WTC11 (cell line): ENCODE measurements at places on chromosomes 3 and 15. TPM values are rescaled to one million over a fixed set of nuclear protein-coding genes. Genes with fewer than 3 reads are reported as not detected.
A peak's percentile ranks its signal among the peaks of the same experiment; 100 is the strongest.

DNA sequence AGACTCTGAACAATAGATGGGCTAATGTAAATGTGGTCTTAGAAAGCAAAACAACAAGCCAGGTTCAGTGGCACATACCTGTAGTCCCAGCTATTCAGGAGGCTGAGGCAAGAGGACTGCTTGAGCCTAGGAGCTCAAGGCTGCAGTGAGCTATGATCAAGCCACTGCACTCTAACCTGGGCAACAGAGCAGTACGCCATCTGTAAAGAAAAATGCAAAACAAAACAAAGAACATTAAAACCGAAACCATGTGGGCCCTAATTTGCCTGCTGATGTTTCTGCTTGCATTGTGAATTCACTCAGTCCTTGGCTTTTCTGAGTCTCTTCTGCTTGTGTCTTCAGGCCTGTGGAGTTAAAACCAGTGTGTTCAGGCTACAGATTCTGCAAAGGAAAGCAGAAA lies 56.7 kb downstream of the CCNL1 start:
- H3K27ac ChIP-seq = no peak overlapping the region
- DNase-seq = no peak
- H3K27me3 ChIP-seq = no peaks in the 10 kb centered on the region
- no peak overlapping the region for H3K4me3 ChIP-seq

DNA sequence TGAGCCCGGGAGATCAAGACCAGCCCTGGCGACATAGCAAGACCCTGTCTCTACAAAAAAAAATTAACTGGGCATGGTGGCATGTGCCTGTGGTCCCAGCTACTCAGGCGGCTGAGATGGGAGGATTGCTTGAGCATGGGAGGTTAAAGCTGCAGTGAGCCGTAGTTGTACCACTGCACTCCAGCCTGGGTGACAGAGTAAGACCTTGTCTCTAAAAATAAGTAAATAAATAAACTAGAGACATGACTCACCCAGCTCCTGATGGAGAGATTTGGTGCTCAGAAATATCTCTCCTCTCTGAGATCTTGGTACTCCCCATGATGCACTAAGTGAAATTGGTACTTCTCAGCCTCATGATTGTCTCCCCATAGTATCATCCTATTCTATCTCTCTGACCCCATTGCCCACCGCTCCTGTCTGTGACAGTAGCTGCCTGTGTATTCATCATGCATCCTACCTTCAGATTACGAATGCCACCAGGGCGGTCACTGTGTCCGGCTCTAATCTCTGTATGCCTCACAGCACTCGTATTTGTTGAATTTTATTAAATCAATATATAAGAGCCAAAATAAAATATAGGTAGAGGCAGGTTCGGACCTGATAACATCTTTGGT lies 50.9 kb downstream of the ABHD2 start:
- H3K4me3 ChIP-seq = no peak overlapping the region
- peaks cover 9% of the 10 kb centered on the region for H3K4me1 ChIP-seq
- H3K27me3 ChIP-seq = no peaks in the 10 kb centered on the region
- no peak overlapping the region for H3K27ac ChIP-seq
- H3K36me3 ChIP-seq = no peaks in the 10 kb centered on the region

- no peak for DNase-seq
- H3K4me1 ChIP-seq = peaks cover 63% of the 10 kb centered on the region
- no peak overlapping the region for H3K27ac ChIP-seq
- H3K27me3 ChIP-seq = no peaks in the 10 kb centered on the region
- no peaks in the 10 kb centered on the region; the same call in 1 of the 2 replicates for H3K36me3 ChIP-seq
These were observed 36.0 kb downstream of the NR2F2 start for GRCh38 chr15:96366526-96366877.

DNA sequence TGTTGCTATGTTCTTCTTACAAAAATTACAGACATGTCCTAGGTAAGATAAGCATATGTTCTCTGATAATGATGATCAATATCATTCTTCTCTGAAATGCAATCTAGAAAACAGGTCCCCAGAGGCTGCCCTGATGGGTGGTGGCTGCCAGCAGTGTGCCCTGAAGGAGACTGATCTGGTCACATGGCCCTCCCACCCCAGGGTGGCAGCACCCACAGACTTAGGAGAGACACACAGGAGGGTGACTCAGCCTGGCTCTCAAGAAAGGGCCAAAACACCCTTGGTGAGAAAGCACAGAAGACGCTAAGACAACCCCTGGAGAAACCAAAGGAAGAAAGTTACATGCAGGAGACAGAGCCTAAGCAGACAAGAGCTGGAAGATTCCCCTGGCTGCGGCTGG lies 203.7 kb downstream of the TJP1 start:
- no peaks in the 10 kb centered on the region; the same call in 1 of the 2 replicates for H3K27me3 ChIP-seq
- DNase-seq = no peak
- peaks cover 2% of the 10 kb centered on the region; the same call in 1 of the 2 replicates for H3K4me1 ChIP-seq
- H3K36me3 ChIP-seq = no peaks in the 10 kb centered on the region
- no peak overlapping the region for H3K4me3 ChIP-seq

DNA sequence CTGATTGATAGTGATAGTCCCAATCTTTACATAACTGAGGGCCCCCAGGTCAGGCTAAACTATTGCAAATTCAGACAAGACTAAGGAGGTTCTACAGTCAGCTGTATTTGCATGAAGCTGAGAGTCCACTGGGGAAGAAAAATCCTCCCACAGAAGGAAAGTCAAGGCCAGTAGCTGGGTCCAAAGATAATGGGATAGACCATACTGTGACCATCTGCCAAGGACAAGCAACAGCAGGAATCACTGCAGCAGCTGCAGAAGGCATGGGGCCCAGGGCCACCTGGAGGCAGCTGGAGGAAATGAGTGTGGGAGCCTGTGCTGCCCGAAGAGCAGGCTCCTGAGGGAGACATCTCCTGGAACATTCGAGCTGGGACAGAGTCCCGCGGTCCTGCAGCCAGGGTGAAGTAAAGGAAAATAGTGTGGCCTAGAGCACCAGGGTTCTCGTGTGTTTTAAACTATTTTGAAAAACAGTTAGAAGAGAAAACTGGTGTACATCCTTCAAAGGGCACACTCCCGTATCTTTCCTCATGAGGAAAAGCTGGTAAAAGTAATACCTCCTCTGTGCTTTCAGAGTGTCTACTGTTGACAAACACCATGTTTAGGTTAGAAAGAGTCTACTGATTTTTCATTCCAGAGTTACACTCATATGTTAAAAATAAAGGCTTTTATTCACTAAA lies 13.2 kb upstream of the TMEM212 start:
- DNase-seq = peak; percentile 78
- peaks cover 36% of the 10 kb centered on the region for H3K4me1 ChIP-seq
- peaks cover 3% of the 10 kb centered on the region; the same call in 1 of the 2 replicates for H3K27me3 ChIP-seq
- H3K4me3 ChIP-seq = no peak overlapping the region
- no peak overlapping the region for H3K27ac ChIP-seq
- H3K36me3 ChIP-seq = no peaks in the 10 kb centered on the region

GRCh38 chr3:167913219-167913835 lies 177.8 kb downstream of the SERPINI1 start:
- no peaks in the 10 kb centered on the region for H3K27me3 ChIP-seq
- no peak overlapping the region for H3K27ac ChIP-seq
- H3K4me3 ChIP-seq = no peak overlapping the region
- no peaks in the 10 kb centered on the region for H3K36me3 ChIP-seq
- peak; percentile 23 for DNase-seq

DNA sequence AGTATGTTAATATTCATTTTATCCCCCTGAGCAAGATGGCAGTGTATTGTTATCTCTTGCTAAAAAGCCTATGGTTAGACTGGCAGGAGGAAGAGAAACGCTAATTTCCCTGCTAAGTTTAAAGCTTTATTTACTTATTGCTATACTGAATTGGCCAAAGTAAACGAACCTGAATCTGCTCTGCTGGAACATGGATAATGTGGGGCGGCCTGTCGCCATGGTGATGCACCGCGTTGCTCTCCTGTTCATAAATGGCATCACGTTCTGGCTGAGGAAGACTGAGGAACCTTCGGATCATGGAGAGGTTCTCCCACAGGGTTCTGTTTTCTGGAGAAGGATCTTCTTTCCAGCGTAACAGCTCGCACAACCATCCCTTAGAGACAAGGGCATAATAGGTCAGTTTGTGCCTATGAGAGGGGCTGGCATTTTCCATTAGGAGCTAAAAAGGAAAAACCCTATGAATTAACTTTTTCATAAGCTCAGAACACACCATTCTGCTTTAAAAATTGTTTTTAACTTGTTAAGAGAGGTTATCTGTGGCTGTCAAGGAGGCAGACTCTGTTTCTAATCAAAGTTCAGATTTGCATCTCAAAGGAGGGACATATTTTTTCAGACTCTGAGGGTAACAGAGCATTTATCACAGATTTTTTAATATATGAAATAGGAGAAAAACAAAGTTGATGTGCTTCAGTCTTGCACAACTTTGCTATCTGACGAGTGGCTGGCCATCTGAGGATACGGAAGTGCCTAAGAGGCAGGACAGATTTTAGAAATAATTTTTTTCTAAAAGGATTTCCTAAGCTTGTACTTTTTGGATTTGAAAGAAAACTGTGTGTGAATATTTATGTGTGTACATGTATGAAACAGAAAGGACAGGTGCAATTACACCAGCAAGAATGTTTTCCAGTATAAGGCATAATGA lies 73.1 kb downstream of the SATB1 start:
- peaks cover 11% of the 10 kb centered on the region for H3K36me3 ChIP-seq
- DNase-seq = no peak
- peaks cover 84% of the 10 kb centered on the region for H3K4me1 ChIP-seq
- no peak overlapping the region for H3K4me3 ChIP-seq

GRCh38 chr15:63729115-63729884 lies 104.4 kb downstream of the HERC1 start:
- peak overlapping the region; percentile 41; the same call in 1 of the 2 replicates for H3K27ac ChIP-seq
- peaks cover 14% of the 10 kb centered on the region for H3K36me3 ChIP-seq
- H3K27me3 ChIP-seq = no peaks in the 10 kb centered on the region
- peaks cover 16% of the 10 kb centered on the region for H3K4me1 ChIP-seq
- H3K4me3 ChIP-seq = no peak overlapping the region

The GOLGA8J gene
- 0.11 to 0.33 TPM in 2 of 3 replicates, not detected in the other for total RNA-seq

The STARD5 gene
- 6.3 to 7.2 TPM (median 6.8 TPM) in 3 replicates for total RNA-seq

GRCh38 chr3:163382183-163382582 lies 1696.1 kb downstream of the SI start:
- H3K36me3 ChIP-seq = no peaks in the 10 kb centered on the region
- H3K27me3 ChIP-seq = no peaks in the 10 kb centered on the region
- DNase-seq = no peak
- H3K27ac ChIP-seq = no peak overlapping the region
- H3K4me3 ChIP-seq = no peak overlapping the region

- no peak for DNase-seq
- H3K27ac ChIP-seq = no peak overlapping the region
- H3K27me3 ChIP-seq = no peaks in the 10 kb centered on the region
- H3K4me3 ChIP-seq = no peak overlapping the region
These were observed 1073.5 kb downstream of the NAALADL2 start for GRCh38 chr3:175932586-175932985.

The NOX5 gene
- not detected in 3 replicates for total RNA-seq

The FES gene
- total RNA-seq = 9.7 to 10.2 TPM (median 10.0 TPM) in 3 replicates

DNA sequence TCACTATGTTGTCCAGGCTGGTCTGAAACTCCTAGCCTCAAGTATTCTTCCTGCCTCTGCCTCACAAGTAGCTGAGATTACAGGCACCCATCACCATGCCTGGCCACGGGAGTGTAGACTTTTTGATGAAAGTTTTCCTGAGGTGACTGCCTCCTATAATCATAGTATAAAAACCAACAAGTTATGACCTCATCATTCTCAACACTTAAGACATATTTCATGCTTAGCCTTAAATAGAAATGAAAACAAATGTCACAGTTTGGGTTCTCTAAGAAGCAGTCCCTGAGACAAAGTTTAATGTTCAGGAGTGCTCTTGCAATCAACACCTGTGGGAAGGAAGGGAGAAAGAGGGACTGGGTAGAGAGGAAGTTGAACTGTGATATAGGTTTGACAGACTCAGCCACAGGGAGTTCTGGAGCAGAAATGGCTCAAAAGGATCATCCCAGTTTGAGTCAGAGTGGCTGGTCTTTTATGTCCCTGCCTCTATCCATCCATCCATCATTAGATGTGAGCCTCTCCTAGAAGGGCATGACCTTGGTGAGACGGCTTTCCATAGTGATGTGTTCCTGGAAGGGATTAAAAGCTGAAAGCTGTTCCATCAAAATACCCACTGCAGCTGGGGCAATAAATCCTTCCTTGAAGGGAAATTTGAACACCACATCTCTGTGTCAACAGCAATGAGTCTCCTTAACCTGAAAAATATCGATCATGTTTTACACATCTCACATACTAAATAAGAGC lies 16.2 kb upstream of the ABHD5 start:
- no peak for DNase-seq
- no peak overlapping the region for H3K27ac ChIP-seq
- no peaks in the 10 kb centered on the region for H3K27me3 ChIP-seq
- no peaks in the 10 kb centered on the region for H3K4me1 ChIP-seq
- peaks cover 27% of the 10 kb centered on the region for H3K36me3 ChIP-seq

The GOLGA6L7 gene
- not detected in 3 replicates for total RNA-seq

GRCh38 chr3:188624384-188624783 lies 470.4 kb downstream of the LPP start:
- H3K27me3 ChIP-seq = no peaks in the 10 kb centered on the region
- H3K36me3 ChIP-seq = no peaks in the 10 kb centered on the region

The NMNAT3 gene
- total RNA-seq = 3.5 to 4.9 TPM (median 4.6 TPM) in 3 replicates

GRCh38 chr15:70023769-70024491 lies 73.8 kb downstream of the TLE3 start:
- H3K27me3 ChIP-seq = peaks cover 5% of the 10 kb centered on the region; the same call in 1 of the 2 replicates
- no peak overlapping the region for H3K27ac ChIP-seq
- H3K4me3 ChIP-seq = no peak overlapping the region

The GOLGA8R gene
- 0.23 to 0.50 TPM (median 0.50 TPM) in 3 replicates for total RNA-seq

The ADCY5 gene
- 23.5 to 28.6 TPM (median 26.8 TPM) in 3 replicates for total RNA-seq

The LYZL4 gene
- total RNA-seq = not detected in 3 replicates

GRCh38 chr3:15510493-15510892 lies 11.0 kb downstream of the COLQ start:
- no peak overlapping the region for H3K27ac ChIP-seq
- no peaks in the 10 kb centered on the region for H3K36me3 ChIP-seq

GRCh38 chr3:48215876-48216275 lies 7.4 kb upstream of the CAMP start:
- no peak overlapping the region for H3K4me3 ChIP-seq
- DNase-seq = no peak
- no peak overlapping the region for H3K27ac ChIP-seq
- peaks cover 3% of the 10 kb centered on the region; the same call in 1 of the 2 replicates for H3K27me3 ChIP-seq
- H3K36me3 ChIP-seq = no peaks in the 10 kb centered on the region
- H3K4me1 ChIP-seq = no peaks in the 10 kb centered on the region

- H3K27me3 ChIP-seq = no peaks in the 10 kb centered on the region
- peak; percentile 58 for DNase-seq
- peak overlapping the region; percentile 95 for H3K4me3 ChIP-seq
- peaks cover 18% of the 10 kb centered on the region for H3K4me1 ChIP-seq
- peak overlapping the region; percentile 95 for H3K27ac ChIP-seq
These were observed 1.4 kb downstream of the DVL3 start for GRCh38 chr3:184156522-184156955.

GRCh38 chr3:142459096-142459495 lies 11.3 kb upstream of the XRN1 start:
- no peak for DNase-seq
- no peaks in the 10 kb centered on the region for H3K4me1 ChIP-seq
- peaks cover 4% of the 10 kb centered on the region for H3K36me3 ChIP-seq
- no peak overlapping the region for H3K4me3 ChIP-seq
